ENCODE measurements at places on chromosomes 16 and 17.

DNA sequence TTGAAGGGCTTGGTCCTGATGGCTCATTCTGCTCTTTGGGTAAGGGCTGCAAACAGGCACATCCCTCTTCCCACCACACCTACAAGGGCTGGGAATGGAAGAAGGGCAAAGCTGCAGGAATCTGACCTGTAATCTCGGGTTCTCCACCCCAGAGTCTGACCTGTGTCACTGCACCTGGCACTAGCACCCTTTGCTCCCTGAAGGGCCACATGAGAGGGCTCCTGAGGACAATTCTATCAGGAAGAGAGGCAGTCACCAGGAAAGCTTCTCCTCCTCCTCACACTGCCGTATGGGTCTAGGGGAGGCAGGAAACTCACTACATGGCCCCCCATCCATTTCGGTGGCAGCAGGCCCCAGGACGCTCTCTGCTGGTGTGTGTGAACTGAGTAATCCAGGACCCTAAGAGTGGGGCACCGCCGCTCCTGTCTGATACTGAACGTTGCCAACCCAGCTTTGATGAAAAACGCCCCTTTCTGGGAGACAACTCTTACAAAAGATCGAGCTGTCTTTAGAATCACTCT lies 26.4 kb downstream of the TTLL6 start:
- no peak for DNase-seq

GRCh38 chr17:27319541-27320221 lies 25.8 kb downstream of the WSB1 start:
- DNase-seq, result peak; percentile 72

GRCh38 chr17:19502517-19502916 lies 31.1 kb upstream of the SLC47A1 start:
- no peak for DNase-seq

DNA sequence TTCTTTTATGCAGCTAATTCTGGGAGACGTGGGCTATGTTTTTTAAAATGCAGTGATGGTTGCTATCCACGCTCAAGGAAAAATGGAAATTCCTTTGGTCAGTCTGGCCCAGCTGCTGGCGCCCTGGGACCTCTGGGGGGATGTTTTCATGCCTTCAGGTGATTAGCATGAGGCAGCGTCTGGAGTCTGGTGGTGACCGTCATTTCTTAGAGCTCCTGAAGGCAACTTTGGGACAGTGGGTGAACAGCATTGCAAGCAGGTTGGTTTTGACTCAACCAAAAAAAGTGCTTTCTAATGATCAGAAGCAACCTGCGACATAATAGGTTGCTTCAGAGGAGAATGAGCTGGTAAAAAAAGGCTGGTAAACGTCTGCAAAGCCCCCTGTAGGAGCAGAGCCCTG lies 82.3 kb downstream of the RPA1 start:
- DNase-seq, result no peak

DNA sequence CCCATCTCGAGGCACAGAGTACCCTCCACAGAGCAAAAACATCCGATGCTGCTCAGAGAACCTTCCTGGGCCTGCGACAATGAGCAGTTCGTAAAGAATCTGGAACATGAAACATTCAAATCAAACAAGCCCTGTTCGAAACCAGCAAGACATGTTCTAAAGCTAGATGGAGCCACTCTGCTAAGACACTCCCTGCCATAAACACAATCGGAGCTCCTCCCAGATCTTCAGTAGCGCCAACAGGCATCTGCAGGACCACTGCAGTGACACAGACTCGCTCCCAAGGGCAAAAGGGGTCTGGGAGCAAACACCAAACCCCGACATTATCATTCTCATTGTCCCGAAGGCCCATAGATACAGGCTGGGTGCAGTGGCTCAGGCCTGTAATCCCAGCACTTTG lies 108.7 kb downstream of the ZFHX3 start:
- DNase-seq, result no peak

DNA sequence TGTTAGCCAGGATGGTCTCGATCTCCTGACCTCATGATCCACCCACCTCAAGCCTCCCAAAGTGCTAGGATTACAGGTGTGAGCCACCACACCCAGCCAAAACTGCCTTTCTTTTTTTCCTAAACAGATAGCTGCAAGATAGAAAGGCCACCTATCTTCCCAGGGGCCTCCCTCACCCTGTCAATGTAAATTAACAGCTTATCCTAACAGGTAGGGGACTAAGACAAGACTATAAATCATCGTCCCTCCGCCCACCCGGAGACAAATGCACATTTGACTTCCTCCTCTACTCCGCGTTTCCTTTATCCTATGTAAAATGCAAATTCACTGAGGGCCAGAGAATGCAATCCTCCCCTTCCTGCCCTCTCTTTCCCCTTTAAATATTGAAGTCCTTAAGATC lies 71.4 kb downstream of the MARF1 start:
- DNase-seq, result no peak

Measured in globus pallidus (tissue), 1 donor.